Heart right ventricle (tissue), 16 donors: ENCODE measurements at places on chromosomes 1 and 21. TPM values are rescaled to one million over a fixed set of nuclear protein-coding genes. Genes with fewer than 3 reads are reported as not detected.

OTUD7B gene
- total RNA-seq = 29.6 TPM

CLDN8 gene
- not detected for total RNA-seq

NPHS2 gene
- total RNA-seq = not detected

DCAF6 gene
- 212 TPM for total RNA-seq

CHRM3 gene
- total RNA-seq = not detected

OR10Z1 gene
- total RNA-seq = not detected

TMEM52 gene
- total RNA-seq = 0.58 TPM

CRYAA gene
- total RNA-seq = not detected

DNA sequence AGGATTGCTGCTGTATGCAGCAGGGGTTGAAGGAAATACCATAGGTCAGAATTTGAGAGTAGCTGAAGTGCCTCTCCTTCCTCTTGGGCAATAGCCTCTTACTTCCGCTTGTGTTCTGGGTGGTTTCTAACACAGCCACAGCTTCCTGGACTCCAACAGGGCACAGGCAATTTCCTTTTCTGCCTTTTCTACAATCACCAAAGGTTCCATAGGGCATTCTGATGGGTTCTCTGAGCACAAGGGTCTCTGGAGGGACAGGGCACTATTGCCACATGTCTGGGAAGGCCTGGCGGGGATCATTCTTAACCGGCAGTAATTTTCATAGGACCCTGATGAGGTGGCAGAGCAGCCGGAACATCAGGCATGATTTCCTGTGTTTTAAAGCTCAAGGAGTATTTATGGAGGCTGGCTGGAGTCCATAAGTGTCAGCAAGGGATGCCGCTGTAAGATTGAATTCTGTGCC is 5.5 kb upstream of the AGTRAP start:
- no peak for DNase-seq

- DNase-seq = no peak
Observed at GRCh38 chr1:231931846-231932454, 305.4 kb downstream of the DISC1 start.

DNA sequence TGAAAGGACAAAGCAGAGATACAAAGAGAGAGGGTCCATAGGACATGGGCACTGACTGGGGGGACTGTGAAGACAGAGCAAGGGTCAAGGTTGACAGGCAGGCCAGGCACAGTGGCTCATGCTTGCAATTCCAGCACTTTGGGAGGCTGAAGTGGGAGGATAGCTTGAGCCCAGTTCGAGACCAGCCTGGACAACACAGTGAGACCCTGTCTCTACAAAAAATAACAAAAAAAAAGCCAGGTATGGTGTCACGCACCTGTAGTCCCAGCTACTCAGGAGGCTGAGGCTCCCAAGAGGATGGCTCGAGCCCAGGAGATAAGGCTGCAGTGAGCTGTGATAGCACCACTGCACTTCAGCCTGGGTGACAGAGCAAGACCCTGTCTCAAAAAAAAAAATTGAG is 4.4 kb downstream of the CASP9 start:
- DNase-seq = no peak

GRCh38 chr1:27099135-27099586 is 55.8 kb downstream of the SLC9A1 start:
- DNase-seq = peak; percentile 72

- no peak for DNase-seq
Observed at GRCh38 chr1:228280106-228280901, 72.5 kb downstream of the OBSCN start.

DNA sequence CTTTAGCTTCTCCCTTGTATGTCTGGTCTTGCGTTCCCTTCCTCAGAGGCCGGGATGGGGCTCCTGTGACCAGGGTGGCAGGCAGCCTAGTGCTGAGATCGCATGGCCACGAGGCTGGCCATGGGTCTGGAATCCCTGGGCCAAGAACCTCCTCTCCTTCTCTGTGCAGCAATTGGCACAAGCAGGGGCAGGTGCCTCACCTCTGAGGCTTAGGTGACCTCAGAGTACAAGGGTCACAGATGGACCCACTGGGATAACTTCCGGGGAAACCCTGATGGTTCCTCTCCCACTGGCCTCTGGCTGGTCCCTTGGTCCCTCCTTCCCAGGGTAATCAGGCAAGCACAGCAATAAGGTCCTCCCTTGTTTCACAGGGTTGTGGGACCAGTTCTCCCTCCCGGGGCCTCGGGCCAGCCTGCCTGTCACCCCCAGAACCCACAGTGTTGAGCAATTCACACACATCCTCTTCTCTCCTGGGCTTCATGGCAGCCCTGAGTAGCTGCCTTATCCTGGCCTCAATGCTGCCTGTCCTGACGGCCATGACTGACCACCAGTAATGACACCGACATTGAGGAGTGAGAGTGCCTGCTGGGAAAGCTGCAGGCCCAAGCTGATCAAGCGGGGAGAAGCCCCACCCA is 38.6 kb downstream of the BMP8A start:
- DNase-seq = no peak

DNA sequence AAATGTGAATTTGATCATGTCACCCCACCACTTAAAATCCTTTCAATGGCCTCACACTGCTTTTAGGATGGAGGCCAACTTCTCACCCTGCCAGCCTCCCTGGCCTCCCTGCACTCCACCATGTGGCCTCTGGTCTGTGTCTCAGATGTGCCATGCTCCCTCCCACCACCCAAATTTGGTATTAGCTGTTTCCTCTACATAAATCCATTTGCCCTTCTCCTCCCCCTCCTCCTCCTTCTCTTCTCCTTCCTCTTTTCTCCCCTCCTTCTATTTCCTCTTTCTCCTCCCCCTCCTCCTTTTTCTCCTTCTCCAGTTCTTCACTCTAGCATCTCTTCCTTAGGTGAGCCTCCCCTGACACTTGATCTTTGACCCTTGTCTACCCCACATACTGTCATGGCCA is 16.7 kb upstream of the GUCA2B start:
- DNase-seq = no peak

DNA sequence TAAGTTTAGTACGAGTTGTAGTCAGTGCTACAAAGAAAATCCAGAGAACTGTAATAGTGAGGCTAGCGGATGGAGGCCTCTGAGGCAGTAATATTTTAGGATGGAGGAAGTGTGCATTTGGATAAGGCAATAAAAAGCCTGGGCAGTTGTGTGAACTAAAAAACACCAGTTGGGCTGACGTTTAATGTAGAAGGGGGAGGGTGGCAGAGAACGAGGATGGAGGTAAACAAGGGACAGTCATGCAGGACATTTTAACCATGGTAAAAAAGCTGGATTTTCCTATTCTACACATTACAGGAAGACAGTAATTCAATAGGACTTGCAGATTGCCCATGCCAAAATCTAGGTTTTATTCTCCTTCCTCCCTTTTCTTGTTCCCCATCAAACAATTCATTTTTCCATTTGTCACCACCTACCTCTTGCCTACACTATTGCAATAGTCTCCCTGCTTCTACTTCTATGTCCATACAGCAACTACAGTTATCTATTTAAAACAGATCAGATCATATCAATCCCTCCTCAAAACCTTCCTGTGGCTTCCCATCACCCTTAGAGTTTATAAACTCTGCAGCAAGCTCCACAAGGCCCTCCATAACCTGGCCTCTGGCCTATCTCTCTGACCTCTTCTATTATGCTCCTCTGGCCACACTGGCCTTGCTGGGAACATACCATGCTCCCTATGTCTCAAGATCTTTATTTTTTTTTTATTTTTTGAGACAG is 27.7 kb downstream of the ERO1B start:
- no peak for DNase-seq

DNA sequence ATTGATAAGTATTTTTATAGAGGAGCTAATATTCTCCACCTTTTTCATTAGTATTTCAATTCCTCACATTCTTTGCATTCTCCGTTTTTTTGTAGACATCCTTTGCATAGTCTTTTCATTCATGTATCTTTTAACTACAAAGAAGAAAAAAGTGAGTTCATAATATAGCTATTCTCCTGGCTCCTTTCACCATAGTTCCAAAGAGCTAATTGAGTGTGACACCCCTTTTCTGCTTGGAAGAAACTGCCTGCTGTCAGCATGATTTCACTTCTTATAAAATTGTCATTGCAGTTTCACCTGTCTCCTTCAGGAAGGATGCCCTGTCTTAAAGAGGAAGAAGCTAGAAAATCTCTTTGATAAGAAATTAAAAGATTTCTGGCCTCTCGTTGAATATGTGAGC is 991.1 kb downstream of the KCNT2 start:
- DNase-seq = no peak
